ENCODE measurements at places on chromosomes 16 and 17.

GRCh38 chr17:55219934-55220333, 44.8 kb upstream of the HLF start:
- no peak for DNase-seq

- no peak for DNase-seq
Observed at GRCh38 chr16:79776243-79776847, 175.8 kb upstream of the MAF start.

- no peak for DNase-seq
Observed at GRCh38 chr17:18381158-18381952, 3.8 kb downstream of the EVPLL start.

DNA sequence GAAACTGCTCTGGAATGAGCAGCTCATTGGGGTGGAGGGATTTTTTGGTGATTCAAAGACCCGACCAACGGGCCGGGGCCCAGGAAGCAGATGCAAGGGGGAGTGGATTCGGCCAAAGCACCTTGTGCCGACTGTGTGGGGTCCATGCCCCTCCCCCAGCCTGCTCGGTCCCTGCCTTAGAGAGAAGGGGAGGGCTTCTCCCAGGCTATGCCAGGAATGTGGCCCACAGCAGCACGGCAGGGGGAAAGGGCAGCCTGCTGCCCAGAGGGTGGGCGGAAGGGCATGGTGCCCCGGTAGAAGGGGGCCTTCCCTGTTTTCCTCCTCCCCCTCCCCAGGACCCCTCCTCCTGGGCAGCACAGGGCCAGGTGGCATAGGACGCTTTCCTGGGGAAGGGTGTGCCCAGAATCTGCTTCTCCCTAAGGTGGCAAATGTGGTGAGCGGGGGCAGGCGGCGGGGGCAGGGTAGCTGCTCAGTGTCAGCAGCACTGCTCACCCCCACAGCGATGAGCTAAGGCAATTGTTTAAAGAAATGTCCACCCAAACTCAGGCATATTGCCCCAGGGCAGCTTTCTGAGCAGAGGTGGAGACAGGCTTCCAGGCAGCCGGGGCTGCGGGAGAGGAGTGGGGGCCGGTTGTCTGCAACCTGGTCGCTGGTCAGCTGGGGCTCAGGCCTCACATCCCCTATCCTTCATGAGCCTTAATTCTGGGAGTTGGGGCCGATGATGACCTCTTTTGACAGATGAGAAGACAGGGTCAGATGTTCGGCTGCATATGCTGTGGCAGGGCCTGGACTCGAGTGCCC, 33.9 kb upstream of the MLKL start:
- DNase-seq, result no peak

- DNase-seq, result no peak
Observed at GRCh38 chr16:1614456-1615102, 2.4 kb downstream of the CRAMP1 start.

DNA sequence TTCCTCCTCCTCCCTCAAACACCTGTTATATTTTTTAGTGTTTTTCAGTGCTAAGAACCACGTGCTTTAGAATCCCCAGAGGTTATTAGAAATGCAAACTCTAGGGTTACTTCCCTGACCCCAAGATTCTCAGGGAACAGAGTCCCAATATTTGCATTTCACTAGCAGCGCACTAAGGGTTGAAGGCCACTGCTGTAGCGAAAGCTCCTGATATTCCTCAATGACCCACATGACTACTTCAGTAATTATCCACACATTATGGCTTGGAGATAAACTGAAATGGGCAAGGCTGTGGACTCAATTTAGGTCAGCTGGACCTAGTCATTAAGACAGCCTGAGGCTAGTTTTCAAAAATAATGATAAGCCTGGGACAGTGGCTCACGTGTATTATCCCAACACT, 78.5 kb upstream of the BCAR1 start:
- no peak for DNase-seq

- no peak for DNase-seq
Observed at GRCh38 chr16:85511938-85512807, 100.9 kb upstream of the GSE1 start.

GRCh38 chr17:74031316-74032090, 172.0 kb upstream of the RPL38 start:
- no peak for DNase-seq

DNA sequence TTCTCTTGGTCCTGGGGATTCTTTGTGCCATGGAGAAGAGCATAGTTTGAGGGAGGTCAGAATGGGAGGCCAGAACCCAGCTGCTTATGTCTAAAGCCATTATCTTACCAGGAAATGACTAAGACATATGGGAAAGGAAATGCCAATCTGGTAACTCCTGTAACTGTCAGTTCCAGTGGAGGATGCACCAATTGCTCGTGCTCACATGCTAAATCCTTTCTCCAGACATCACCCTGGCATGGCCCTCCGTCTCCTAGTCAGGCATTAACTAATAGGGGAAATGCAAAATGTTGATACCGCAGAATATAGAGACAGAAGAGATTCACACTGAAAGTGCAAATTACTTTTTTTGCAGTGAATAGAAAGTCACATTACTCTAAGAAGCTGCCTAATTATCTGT, 255.6 kb upstream of the HSBP1 start:
- DNase-seq, result no peak

GRCh38 chr16:28974437-28975157, at the start of gene SPNS1:
SPNS1 (plus strand) TSS chr16:28974778; CDS start chr16:28975152, 374 bp downstream.
- peak; percentile 99 for DNase-seq

- DNase-seq, result no peak
Observed at GRCh38 chr17:75313941-75314551, 24.8 kb upstream of the SLC25A19 start.

DNA sequence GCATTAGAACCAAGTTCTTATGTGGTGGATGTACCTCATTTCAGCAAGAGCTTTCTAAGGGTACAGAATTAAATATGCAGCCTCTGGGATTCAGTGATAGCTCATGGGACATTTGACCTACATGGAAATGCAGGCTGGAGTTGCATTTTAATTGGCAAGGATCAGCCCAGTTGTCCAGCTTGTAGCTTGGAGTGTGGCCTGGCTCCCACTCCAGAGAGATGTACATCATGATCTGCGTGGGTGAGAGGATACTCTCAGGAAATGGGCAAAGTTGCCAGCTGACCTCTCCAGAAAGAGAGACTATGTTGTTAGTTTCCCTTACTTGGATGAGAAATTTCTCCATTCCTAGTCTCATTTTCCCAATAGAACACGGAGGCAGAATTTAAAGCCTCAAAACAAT, 555.3 kb downstream of the MAF start:
- DNase-seq, result no peak

DNA sequence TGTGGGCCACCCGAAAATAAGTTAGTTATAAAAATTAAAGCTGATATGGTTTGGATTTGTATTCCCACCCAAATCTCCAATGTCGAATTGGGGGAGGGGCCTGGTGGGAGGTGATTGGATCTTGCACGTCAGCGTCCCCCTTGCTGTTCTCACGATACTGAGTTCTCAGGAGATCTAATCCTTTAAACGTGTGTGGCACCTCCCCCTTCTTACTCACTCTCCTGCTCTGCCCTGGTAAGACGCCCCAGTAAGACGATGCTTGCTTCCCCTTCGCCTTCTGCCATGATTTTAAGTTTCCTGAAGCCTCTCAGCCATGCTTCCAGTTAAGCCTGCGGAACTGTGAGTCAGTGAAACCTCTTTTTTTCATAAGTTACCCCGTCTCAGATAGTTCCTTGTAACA, 35.4 kb downstream of the SYCE1L start:
- DNase-seq, result no peak

DNA sequence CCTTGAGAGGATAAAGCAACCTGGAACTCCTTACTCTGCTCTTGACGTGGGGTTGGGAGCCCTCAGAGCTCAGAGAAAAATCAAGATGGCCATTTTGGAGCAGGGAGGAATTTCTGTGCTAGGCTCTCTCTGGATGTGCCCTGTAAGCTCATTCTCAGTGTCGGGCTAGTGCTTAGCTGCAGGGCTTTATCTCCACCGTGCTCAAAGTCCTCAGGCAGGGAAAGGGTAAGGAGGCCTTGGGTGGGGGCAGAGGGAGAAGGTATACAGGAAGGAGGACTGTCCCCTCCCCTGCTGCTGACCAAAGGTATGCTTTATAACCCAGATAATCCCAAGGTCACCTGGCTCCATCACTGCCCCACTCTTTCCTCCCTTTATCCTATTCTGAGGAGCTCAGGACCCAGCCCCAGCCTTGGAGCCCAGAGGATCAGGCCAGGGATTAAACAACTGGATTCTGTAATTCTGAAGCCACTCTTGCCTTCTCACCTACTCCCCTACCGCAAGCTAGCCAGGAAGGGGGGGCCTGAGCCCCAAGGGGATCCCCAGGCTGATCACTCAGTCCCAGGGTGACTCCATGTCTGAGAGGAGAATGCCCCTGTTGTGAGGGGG, 1.1 kb downstream of the DHRS11 start:
- DNase-seq, result no peak

GRCh38 chr16:1349951-1350350, 1.7 kb downstream of the TSR3 start:
- no peak for DNase-seq
